RCC 7860 (cell line): ENCODE measurements at places on chromosomes 11 and 22.
A peak's percentile ranks its signal among the peaks of the same experiment; 100 is the strongest.

GRCh38 chr11:47991266-47991830 is 11.0 kb downstream of the PTPRJ start:
- peak; percentile 85 for DNase-seq

- DNase-seq: no peak
Measured at GRCh38 chr11:83568516-83568915, 282.3 kb upstream of the CCDC90B start.

- DNase-seq: no peak
Measured at GRCh38 chr11:96905143-96905542, 515.3 kb downstream of the JRKL start.

DNA sequence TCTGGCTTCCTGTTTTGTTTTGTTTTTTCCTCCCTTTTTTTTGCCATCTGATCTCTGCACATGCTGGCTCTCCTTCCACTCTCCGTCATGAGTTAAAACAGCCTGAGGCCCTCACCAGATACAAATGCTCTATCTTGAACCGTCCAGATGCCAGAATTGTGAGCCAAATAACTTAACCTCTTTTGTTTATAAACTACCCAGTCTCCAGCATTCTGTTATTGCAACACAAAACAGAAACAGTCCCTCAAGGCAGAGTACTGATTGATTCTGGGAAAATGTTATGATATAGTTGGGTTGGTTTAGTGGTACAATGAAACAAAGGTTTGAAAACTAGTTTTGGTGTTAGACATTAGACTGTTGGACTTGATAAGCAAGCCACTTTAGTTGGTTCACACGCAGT is 1390.0 kb upstream of the RAG2 start:
- no peak for DNase-seq

DNA sequence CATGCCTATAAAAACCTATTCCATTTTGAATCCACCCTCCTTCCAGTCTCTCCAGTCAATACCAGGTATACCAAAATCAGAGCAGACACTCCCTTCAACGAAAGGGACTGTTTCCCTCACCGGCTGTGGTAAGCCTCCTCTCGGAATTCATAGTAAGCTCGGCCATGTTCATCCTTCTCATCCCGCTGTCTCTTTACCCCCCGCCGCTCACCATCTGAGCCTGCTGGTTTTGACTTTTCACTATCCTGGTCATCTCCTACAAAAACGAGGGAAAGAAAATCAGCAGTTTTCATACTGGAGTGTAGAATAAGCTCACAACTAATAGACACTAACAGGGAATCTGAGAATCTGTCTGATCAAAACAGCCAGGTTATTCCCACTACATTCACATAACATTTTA is 3.1 kb downstream of the HNRNPUL2 start:
- DNase-seq: no peak
